Calu3 (cell line): ENCODE measurements at places on chromosomes 16 and 17. TPM values are rescaled to one million over a fixed set of nuclear protein-coding genes. Genes with fewer than 3 reads are reported as not detected.

The TMEM100 gene
- not detected in 2 replicates for total RNA-seq

The PRR29 gene
- 0.47 and 0.61 TPM in 2 replicates for total RNA-seq

DNA sequence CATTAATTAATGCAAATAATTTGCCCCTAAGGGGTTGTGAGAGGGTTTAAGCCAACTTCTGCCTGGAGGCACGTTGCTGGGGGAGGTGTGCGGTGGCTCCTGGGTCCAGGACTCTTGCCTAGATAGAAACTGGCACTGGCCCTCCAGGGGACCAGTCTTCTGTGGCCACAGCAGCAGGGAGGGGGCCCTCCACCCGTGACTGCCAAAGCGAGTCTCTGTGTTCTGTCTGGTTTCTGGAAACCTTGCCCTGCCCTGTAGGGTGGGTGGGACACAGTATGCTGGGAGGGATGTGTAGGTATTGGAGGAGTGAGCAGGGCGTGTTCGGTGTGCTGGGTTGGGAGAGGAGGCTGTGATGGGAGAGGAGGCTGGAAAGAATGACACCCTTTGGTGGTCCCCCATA is 78.8 kb downstream of the TBC1D16 start:
- H3K27me3 ChIP-seq = no peaks in the 10 kb centered on the region
- no peak overlapping the region for H3K27ac ChIP-seq
- no peaks in the 10 kb centered on the region for H3K4me1 ChIP-seq
- no peak for DNase-seq

- no peak for DNase-seq
- H3K4me3 ChIP-seq = no peak overlapping the region
- H3K27me3 ChIP-seq = no peaks in the 10 kb centered on the region
- peaks cover 41% of the 10 kb centered on the region for H3K36me3 ChIP-seq
- H3K4me1 ChIP-seq = no peaks in the 10 kb centered on the region
Observed at GRCh38 chr16:84068783-84069462, 26.3 kb upstream of the SLC38A8 start.
